ENCODE measurements at places on chromosomes 2 and 18.

DNA sequence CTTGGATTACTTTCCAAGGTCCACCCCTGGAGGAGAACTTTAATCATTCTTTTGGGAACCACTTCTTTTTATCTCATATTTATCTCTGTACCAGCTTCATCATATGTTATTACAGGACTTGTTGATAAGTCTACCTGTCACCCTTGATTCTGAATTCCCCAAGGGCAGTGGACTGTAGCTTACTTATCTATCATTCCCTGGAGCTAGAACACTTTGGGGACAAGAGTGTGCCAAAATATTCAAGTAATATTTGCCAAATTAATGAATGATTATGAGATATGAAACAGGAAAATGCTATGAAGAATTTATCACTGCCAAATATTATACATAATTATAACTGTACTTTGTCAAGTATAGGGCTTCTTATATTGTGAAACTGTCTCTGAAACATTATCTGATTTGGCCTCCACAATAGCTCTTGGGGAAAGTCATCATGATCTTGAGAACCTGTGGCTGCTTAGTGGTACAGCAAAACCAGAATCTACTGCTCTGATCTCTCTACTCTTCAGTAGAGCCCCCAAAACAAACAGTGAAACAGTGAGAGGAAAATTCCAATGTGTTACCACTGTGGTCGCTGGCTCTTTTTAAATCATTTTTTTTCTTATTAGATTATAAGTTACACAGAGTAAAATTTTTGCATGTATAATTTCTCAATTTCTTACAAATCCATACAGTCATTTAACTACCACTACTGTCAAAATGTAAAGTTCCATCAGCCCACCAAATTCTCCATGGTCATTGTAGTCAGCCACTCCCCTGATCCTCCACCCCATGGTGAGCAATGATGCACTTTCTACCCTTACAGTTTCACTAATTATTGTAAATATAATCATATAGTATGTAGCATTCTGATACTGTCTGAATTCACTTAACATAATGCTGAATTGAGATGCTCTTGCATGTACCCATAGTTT lies 197.5 kb downstream of the PIEZO2 start:
- DNase-seq = no peak

DNA sequence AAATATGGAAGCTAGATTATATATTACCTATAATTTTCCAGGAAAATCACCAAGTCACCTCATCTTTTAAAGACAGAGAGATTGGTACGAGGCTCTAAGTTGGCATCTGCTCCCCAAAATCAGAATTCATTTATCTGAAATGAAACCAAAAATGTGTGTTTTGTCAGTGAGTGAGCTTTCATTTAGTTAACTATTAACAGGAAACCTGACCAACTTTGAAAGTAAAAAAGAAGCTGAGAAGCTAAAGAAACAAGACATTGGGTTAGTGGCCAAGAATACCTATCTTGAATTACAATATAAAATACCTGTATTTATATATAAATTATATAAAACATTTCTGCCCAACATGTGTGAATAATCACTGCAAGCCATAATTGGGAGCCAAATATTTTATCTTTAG lies 1.9 kb downstream of the MPPE1 start:
- no peak for DNase-seq

- DNase-seq = peak; percentile 16
These were observed 65.1 kb downstream of the MAP4K4 start for GRCh38 chr2:101762451-101763171.

DNA sequence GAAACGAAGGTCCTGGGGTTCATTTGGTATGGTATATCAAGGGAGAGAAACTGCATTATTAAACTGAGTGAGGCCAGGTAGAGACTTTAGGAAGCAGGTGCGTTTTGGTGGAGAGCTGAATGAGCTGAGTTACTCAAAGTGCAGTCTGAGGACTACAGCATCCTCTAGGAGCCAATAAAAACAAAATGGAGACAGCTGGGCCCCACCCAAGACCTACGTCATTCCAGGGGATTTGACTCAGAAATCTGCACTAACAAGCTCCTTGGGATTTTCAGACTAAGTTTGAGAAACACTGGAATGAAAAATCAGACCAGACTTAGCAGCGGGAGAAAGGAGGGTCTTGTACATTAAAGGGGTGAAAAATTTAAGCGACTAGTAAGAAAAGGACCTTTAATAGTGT lies 131.5 kb downstream of the UXS1 start:
- DNase-seq = no peak

GRCh38 chr2:1823187-1824169 lies 79.2 kb upstream of the PXDN start:
- peak; percentile 65 for DNase-seq

- DNase-seq = no peak
These were observed 47.1 kb downstream of the ACSL3 start for GRCh38 chr2:222907790-222908441.

Data from WERI-Rb-1 (cell line).